ENCODE measurements at places on chromosomes 11 and 22.

DNA sequence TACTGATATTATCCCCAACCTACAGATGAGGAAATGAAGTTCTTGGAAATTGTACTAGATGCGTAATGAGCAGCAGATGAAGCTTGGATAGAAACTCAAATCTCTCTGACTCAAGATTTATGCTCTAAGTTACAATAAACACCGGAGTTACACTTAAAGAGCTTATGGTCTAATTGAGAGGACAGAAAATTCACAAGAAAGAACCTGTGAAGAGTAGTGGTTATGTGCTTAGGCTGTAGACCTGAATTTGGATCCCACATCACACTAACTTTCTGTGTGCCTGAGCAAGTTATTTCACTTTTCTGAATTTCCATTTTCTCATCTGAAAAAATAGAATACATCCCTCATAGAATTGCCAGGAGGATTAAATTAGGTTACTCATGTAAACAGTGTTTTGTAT is 58.5 kb downstream of the FLI1 start:
- DNase-seq, result no peak

DNA sequence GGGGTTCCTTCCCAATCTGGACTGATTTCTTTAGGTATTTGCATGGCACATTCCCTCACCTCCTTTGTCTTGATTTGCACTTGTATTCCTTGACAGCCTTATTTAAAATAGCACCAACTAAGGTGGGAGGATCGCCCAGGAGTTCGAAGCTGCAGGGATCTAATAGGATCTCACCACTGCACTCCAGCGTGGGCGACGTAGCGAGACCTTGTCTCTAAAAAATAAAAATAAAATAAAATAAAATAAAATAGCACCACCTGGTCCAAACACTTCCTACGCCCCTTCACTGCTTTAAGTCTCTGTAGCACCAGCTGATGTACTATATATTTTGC is 775 bp downstream of the SLC2A11 start:
- DNase-seq, result no peak

- DNase-seq, result no peak
These were observed 8.1 kb downstream of the INPP5J start for GRCh38 chr22:31130873-31131272.

GRCh38 chr11:77547863-77548551 is 41.7 kb upstream of the AQP11 start:
- peak; percentile 28 for DNase-seq

GRCh38 chr11:61477727-61478148 is 30.8 kb upstream of the LRRC10B start:
- DNase-seq, result peak; percentile 59

- no peak for DNase-seq
These were observed 206.6 kb downstream of the GRIK4 start for GRCh38 chr11:120718171-120718570.

GRCh38 chr22:32528984-32529982 is 54.7 kb downstream of the FBXO7 start:
- peak; percentile 69 for DNase-seq

- peak; percentile 62 for DNase-seq
These were observed at the start of gene APOL1 for GRCh38 chr22:36252754-36253522. Gene APOL1, plus strand, starts transcription at chr22:36253133. Its CDS starts 1,823 bp downstream, at chr22:36254956.

- DNase-seq, result no peak
These were observed 10.8 kb downstream of the ETS1 start for GRCh38 chr11:128576555-128576954.

GRCh38 chr11:107915229-107915628 is 13.0 kb upstream of the RAB39A start:
- DNase-seq, result no peak

GRCh38 chr11:114762408-114762807 is 84.1 kb downstream of the NXPE2 start:
- peak; percentile 15 for DNase-seq

DNA sequence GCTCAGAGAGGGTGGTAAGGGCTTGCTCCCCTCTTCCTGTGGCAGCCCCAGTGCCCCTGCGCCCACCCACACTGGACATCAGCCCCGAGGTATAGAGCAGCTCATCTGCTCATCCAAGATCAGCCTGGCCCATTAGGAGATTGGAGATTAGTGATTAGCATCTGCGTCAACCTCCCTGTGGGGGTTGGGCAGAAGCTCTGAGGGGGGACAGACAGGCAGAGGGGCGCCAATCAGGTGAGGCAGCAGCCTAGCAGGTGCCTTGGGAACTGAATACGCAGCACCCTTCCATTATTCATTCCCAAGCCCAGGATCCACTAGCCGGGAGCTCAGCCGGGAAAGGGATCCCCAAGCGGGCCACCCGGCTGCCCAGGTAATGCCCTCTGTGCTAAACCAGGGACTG is 11.0 kb downstream of the SMTN start:
- no peak for DNase-seq

DNA sequence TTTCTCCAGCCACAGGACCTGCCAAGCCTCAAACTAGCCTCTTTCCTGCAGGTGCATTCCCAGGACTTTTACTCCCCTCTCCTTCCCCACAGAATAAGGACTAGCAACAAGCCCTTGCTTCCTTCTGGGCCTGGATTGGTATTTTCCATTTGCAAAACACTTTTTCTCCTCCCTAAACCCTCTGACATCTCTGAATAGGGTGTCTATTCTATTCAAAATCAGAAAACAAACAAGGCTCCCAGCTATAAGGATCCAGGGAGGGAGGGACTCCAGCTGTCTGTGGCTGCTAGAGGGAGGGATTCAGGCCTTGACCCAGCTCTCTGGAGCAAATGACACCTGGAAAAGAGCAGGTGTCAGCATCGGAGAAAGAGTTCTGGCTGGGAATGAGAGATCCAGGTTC is 168.5 kb upstream of the BDNF start:
- no peak for DNase-seq

GRCh38 chr11:132862933-132863332 is 669.4 kb downstream of the OPCML start:
- DNase-seq, result no peak

- no peak for DNase-seq
These were observed 1422.9 kb downstream of the TBC1D22A start for GRCh38 chr22:48185071-48186055.

DNA sequence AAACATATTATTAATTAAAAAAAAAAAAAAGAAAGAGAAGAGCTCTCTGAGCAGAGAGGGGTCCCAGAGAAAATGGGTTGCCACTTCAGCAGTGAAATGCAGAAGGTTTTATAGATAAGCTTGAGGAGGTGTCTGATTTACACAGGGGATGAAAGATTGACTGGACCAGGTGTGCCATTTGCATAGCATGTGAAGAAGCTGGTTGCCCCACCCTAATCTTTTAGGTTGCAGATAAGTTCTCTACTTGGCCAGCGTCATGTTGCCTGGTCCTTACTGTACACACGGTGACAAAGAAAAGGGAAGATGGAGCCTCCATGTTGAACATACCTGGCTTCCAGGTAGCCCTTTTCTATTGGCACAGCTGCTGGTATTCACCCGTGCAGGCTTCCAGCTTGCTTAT is 41.4 kb downstream of the MS4A2 start:
- DNase-seq, result no peak

DNA sequence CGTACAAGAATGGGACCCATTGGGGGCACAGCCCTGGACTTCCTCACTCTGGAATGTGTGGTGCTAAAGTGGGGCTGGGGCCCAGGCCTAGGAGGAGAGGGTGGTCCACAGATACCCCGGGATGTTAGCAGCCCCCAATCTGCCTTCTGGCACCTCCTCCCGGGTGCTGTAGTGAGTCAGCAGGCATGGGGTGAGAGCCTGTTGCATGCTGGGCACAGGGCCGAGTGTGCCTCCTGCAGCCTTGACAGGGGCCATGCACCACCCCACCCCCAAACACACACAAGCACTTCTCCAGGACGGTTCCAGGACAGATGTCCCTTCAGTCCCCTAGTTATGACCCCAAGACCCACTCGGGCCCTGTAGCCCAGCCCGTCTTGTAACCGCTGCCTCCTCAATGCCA is 23.5 kb upstream of the PHF21A start:
- DNase-seq, result no peak

GRCh38 chr11:75570559-75571139 is 8.6 kb downstream of the SERPINH1 start:
- no peak for DNase-seq

GRCh38 chr11:59271247-59271755 is 58.6 kb upstream of the MPEG1 start:
- DNase-seq, result no peak

- no peak for DNase-seq
These were observed 553 bp downstream of the NAALAD2 start for GRCh38 chr11:90135016-90135415.

DNA sequence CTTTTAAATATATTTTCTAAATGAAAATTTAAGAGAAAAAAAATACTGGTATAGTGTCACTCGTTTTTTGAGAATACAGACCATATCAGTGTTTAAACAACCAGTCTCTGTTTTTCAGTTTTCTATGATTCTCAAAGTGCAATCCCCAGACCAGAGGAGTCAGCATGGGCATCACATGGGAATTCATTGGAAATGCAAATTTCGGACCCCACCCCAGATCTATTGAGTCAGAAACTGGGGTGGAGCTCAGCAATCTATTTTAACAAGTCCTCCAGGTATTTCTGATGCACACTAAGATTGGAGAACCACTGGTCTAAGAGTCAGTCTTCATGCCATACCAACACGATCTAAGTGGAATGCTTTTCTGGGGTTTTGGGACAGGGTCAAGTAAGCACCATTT is 66.1 kb downstream of the FAR1 start:
- DNase-seq, result no peak

DNA sequence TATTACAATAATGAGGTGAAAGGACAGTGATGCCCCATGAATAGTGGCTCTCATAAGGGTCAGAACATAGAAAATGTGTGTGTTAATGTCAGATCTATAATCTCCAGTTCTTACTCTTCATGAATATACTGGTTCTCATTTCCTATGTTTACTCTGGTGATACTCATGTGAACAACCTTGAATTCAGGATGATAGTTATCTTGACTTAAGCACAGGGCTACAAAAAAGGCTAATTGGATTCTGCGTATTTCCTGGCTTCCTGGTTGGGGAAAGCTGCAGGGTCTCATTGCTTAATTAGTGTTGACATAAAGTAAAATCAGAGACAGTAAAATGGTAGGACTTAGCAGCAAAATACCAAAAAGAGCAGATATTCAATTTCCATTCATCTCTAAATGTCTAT is 1316.8 kb upstream of the RAG2 start:
- DNase-seq, result no peak

- DNase-seq, result no peak
These were observed 37.1 kb upstream of the SWAP70 start for GRCh38 chr11:9626496-9627394.

DNA sequence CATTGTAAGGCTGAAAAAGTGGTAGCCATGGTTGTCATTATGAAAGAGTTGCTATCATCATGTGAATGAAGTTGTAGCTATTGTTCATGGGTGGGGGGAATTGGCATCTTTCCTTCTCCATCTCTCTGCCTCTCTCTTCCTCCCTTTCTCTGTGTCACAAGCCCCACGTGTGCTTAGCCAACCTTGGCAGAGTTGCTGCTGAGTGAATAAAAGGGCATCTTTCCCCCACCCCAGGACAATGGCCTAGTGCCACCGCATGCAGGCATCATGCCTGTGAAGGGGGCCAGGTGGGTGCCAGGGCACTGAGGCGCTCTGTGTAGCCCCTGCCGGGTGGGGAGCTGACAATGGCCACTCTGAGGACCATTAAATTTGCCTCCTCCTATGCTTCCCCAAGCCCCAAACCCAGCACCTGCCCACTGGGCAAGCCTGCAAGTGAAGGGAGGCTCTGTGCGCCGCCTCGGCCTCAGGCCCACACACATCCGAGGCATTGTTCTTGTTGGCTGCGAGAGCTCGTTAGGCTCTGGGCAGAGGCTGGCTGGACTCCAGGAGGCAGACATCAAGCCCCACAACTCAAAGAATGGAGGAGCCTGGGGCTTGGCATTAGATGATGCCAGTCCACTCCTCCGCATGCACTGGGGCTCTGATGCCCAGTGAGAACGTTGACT is 103.9 kb downstream of the SEZ6L start:
- DNase-seq, result no peak
